Posterior cingulate gyrus (tissue), 11 donors: ENCODE measurements at places on chromosomes 11 and 22.

- DNase-seq, result peak; percentile 65
Measured at GRCh38 chr11:134126217-134126822, 57.4 kb downstream of the JAM3 start.

GRCh38 chr11:114623720-114624119, 28.1 kb upstream of the NXPE4 start:
- no peak for DNase-seq

- DNase-seq, result no peak
Measured at GRCh38 chr11:33005175-33005574, 10.5 kb upstream of the DEPDC7 start.

DNA sequence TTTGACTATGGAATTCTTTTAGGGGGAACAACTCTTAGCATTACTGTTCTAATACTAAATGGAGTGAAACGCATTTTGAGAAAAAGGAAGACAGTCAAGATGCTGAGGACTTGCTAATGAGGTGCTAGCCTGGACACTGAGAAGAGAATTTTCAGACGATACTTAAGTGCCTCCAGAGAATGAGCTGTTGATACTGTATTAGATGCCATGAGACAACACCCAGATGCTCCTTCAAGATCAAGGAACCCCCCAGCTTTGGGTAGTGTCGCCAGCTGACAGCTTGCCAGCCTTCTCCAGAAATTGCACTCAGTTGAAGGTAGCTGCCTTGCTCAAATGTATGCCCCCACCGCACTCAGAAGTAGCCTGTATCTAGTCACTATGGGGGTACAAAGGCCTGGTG, 52.5 kb upstream of the SLC36A4 start:
- no peak for DNase-seq

DNA sequence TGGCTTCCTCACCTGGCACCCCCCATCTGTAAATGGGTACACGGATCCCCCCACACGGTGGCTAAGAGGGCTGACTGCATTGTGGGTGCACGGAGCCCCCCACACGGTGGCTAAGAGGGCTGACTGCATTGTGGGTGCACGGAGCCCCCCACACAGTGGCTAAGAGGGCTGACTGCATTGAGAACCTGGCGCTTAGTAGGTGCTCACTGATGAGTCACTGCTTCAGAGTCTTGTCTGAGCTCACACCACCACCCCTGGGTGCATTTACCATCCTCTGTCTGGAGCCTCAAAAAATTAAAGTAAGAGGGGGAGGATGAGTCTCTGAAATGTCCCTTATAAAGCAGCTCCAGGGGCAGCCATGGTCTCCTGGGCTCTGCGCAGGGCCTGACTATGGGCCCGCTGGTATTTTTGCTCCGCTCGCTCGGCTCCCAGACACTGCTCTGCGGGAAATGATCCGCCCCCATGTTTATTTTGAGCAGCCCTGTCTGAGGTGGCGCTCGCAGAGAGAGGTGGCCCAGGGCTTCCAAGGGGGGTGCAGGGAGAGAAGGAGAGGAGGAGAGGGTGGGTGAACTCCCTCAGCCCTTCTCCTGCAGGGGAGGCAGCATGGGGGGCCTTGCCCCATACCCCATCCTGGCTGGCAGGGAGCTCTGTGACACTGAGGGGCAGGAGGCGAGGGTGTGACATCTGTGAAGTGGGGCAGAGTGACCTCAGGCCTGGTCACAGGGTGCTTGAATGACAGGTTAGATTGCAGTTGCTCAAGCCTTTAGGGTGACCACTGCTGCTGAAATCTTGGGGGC, 82.6 kb downstream of the CACNA1I start:
- DNase-seq, result no peak

GRCh38 chr22:19352766-19353165, 61.2 kb upstream of the CLTCL1 start:
- DNase-seq, result no peak

DNA sequence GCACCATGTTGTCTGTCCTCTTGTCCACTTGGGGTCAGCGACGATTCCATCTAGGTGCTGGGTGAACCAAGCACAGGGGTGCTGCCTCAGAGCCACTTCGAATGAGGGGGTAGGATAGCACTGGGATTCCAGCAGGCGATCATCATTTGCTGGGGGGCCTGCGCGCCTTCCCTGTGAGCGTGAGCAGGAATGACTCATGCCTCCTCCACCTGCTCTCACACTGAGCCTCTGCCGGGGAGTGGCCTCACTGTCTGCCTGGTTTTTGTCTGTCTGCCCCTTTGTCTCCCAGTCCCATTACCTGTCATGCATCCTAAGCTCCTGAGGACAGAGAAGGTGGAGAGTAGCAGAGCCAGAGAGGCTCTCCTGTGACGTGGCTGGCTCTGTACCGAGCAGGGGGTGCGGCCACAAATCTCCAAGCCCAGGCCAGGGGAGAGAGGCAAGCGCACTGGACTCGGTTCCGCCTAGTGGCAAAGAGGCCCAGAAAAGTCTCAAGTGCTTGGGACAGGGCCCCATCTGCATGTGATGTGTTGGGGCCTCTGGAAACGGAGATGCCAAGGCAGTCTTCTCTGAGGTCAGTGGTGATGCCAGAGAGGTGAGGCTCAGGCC, 30.8 kb downstream of the RSPH14 start:
- no peak for DNase-seq

DNA sequence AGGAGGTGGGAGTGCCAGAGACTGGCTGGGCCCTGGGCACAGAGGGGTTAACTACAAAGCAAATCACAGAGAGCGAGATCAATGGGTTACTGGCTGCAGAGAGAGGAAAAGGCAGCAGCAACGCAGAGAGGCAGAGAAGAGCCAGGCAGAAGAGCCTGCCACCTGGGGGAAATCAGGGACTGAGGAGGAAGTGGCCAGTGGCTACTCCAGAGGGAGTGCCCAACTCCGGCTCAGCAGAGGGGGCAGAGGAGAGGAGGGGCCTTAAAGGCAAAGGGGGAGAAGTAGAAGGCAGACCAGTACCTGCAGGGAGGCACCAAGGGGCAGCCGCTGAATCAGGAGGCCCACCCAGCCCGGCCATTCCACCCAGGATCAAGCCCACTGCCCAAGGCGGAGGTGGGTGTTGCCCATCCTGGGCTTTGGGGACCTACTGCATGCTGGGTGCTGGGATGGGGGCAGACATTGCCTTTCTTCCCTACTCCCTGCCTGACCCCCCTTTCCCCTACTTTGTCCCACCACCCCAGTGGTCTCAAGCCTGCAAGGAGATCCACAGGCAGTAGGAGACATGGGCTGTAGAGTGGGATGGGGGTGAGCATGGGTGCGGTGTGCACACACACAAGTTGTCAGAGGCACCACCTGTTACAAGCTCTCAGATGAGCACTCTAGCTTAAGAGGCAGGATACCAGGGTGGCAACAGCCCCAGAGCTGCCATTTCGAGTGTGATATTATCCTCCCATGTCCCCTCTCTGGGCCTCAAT, 926 bp upstream of the GALR3 start:
- no peak for DNase-seq

DNA sequence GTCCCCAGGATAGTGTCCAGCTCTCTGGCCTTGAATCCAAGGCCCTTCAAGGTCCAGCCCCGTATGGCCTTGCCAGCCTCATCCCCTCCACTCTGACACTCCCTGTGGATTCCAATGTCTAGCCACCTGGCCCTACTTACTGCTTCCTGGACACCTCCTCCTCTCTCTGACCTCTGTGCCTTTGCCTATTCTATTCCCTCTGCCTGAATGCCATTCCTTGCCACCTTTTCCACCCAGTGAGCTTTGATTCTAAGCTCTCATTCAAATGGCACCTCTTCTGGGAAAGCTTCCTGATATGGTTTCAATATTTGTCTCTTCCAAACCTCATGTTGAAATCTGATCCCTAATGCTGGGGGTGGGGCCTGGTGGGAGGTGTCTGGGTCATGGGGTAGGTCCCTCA, 31.9 kb upstream of the TTLL12 start:
- no peak for DNase-seq

GRCh38 chr11:123526027-123526805, 96.1 kb downstream of the GRAMD1B start:
- peak; percentile 62 for DNase-seq

DNA sequence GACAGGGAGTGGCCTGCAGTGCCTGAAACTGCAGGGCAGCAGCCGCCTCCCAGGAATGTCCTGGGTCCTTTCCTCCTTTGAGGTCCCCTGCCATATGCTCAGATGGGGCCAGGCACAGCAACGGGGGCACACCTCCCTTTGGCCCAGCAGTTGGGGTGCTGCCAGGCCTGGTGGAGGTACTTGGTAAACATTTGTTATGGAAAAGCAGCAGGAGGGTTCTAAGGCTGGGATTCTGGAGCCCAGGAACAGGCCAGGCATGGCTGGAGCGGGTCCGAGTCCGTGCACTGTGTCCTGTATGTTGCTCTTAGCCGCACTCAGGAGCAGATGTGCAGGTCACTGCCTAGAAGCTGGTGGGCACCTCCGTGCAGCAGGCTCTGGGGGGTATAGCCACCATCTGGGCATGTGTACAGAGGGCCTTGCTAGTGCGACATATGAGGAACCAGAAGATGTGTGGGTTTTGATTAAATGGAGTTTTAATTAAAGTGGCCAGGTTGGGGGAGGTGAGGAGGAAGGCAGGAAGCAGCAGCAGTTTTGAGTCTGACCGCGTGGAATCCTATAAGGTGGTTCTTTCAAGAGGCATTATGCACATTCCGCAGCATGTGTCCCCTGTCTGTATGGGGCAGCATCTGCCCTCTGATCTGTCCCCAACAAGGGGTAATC, 1.5 kb downstream of the ADORA2A start:
- no peak for DNase-seq

GRCh38 chr11:66371627-66372415, at the start of gene SLC29A2:
SLC29A2 (minus strand) TSS chr11:66371760; CDS start chr11:66371591, 169 bp downstream.
- peak; percentile 46 for DNase-seq

DNA sequence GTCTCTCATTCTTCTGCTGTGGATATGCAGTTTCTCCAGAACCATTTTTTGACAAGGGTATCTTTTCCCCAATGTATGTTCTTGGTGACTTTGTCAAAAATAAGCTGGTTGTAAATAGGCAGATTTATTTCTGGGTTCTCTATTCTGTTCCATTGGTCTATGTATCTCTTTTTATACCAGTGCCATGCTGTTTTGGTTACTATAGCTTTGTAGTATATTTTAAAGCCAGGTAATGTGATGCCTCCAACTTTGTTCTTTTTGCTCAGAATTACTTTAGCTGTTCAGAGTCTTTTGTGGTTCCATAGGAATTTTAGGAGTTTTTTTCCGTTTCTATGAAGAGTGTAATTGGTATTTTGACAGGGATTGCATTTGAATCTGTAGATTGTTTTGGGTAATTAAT, 12.4 kb downstream of the HORMAD2 start:
- no peak for DNase-seq

DNA sequence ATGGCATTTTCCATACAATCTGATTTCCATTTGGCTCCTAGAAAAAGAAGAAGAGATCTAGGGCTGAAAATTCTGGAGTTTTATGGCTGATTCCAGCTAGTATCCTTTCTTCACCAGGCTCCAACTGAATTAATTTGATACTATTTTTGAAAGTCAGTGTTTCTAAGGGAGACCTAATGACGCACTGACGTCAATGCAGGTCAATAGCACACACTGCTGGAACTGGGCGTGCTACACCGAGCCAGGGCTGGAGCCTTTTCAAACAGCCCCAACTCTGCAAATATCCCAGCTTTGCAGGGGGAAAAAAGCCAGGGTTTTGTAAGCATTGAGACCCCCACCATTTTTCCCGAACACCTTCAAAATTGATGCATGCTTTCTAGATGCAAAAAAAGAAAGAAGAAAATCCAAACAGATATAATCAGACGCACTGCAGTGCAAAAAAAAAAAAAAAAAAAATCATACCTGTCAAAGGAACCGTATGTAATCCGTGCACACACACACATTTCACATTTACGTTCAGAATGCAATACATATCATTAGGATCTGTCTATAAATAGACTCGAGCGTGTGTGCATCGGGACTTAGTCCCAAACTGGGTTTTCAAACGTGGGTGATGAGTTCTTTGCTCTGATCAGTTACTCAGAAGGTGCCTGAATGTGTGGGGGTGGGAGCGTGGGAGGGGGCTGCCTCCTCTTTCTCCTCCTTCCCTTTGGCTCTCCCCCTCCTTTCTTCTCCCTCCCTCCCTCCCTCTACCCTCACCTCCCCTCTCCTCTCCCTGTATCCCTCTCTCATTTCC, 124.5 kb upstream of the HSD17B12 start:
- no peak for DNase-seq

GRCh38 chr11:20597154-20597679, 2.2 kb upstream of the SLC6A5 start:
- no peak for DNase-seq

DNA sequence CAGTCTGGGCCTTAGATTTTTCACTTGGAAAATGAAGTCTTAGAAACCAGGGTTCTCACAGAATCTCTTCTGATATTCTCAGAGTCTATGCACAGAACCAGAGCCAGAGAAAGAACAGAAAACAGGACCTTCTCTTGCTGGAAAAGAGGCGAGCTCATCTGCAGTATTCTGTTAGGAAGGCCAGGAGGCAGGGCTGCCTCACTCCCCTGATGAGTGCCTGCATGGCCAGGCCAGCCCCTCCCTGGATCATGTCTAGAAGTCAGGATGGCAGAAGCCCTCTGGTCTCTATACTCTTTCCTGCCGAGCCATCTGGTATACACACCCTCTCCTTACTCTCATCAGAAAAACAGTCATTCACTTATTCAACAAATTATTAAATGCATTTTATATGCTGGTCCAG, 723 bp downstream of the OR51M1 start:
- no peak for DNase-seq

GRCh38 chr11:29527391-29527936, 489.4 kb downstream of the KCNA4 start:
- no peak for DNase-seq

DNA sequence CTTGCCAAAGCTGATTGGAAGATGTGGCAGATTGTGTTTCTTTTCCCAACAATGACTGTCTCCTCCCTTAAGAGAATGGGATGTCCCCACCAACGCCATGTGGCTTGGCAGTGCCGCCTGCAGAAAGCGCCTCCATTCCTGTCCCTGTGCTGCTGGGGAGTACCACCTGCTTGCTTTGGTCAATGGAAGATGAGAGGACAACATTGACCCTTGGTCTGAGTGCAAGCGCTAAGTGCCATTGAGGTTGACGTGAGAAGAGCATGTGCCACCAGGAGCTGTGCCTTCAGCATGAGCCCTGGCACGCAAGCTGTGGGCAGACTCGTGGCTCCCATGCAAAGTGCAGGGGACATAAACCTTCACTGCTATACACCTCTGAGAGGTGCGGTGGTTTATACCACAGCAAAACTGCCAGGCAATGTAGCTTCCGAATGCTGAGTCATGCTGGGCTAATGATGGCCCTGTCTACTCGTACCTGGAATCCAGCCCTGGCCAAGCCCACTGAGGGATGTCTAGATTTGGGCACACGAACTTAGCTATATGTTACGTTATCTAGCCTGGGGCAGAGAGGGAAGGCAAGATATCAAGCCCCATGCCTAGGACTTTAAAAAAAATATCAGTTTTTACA, 41.9 kb downstream of the MYEOV start:
- no peak for DNase-seq

DNA sequence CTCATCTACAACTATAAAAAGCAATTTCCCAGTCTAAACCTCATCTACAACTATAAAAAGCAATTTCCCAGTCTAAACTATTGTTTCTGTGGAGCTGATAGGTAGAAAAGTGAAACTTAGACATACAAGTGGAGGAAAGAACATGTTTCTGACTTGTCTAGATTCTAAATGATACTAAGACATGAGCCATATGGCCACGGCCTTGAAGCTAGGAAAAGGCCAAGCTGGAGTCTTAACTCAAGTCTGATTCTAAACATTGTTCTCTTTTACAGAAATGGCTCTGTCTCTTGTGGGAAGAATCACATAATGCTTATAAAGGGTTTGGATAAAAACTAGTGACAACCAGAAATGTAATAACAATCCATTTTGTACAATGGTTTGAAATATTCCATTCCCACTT, 43.8 kb upstream of the LARGE1 start:
- DNase-seq, result no peak

- no peak for DNase-seq
Measured at GRCh38 chr22:49785046-49785521, 42.6 kb downstream of the BRD1 start.
